Myometrial cell (primary cell): ENCODE measurements at places on chromosomes 12 and 14. TPM values are rescaled to one million over a fixed set of nuclear protein-coding genes. Genes with fewer than 3 reads are reported as not detected.

SERPINA9 gene
- total RNA-seq: not detected in 2 replicates

BTG1 gene
- total RNA-seq: 23.6 and 31.5 TPM in 2 replicates

DIP2B gene
- 16.1 and 20.4 TPM in 2 replicates for total RNA-seq

PAH gene
- not detected in 2 replicates for total RNA-seq

ENDOU gene
- total RNA-seq: under 0.01 TPM in 1 of 2 replicates, not detected in the other
